Cerebellum (tissue), 4 donors: ENCODE measurements at places on chromosomes 11 and 22. TPM values are rescaled to one million over a fixed set of nuclear protein-coding genes. Genes with fewer than 3 reads are reported as not detected.

The SLC7A4 gene
- total RNA-seq = 2.0 TPM

The SCGB1D2 gene
- total RNA-seq = not detected

The APOL5 gene
- total RNA-seq = not detected

The SLC22A25 gene
- not detected for total RNA-seq

The C11orf87 gene
- total RNA-seq = 34.8 TPM

The MRGPRF gene
- total RNA-seq = 2.0 TPM

The SLC22A8 gene
- total RNA-seq = 0.18 TPM

The EHF gene
- total RNA-seq = 0.45 TPM

The DDIAS gene
- total RNA-seq = 4.1 TPM

The SOX6 gene
- total RNA-seq = 33.4 TPM

The C11orf97 gene
- not detected for total RNA-seq

The CCDC15 gene
- 3.5 TPM for total RNA-seq

The CHRNA10 gene
- total RNA-seq = 1.8 TPM

The MCHR1 gene
- 5.7 TPM for total RNA-seq

The PARVA gene
- 9.5 TPM for total RNA-seq

The OR52N4 gene
- not detected for total RNA-seq

The YAP1 gene
- 41.6 TPM for total RNA-seq

The PANX3 gene
- total RNA-seq = not detected
